ENCODE measurements at places on chromosomes 16 and 17.

DNA sequence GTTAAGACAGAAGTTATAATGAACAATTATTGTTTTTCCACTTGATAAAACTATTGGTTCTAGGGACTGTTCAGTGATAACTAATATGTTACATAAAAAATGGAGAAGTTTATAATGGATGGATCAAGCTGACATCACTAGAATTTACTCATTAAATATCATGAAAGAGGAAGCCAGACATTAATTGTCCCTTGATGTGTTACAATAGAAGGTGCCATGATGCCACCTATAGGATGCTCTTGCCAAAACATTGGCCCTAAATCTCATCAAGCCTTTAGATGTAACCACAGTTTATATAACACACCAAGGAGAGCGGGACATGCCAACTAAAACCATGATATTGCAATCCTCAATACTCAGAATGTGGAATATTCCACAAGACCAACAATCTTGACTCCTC lies 147.9 kb upstream of the MON1B start:
- DNase-seq = no peak

- DNase-seq = no peak
These were observed 33.1 kb upstream of the CRISPLD2 start for GRCh38 chr16:84786605-84787262.

DNA sequence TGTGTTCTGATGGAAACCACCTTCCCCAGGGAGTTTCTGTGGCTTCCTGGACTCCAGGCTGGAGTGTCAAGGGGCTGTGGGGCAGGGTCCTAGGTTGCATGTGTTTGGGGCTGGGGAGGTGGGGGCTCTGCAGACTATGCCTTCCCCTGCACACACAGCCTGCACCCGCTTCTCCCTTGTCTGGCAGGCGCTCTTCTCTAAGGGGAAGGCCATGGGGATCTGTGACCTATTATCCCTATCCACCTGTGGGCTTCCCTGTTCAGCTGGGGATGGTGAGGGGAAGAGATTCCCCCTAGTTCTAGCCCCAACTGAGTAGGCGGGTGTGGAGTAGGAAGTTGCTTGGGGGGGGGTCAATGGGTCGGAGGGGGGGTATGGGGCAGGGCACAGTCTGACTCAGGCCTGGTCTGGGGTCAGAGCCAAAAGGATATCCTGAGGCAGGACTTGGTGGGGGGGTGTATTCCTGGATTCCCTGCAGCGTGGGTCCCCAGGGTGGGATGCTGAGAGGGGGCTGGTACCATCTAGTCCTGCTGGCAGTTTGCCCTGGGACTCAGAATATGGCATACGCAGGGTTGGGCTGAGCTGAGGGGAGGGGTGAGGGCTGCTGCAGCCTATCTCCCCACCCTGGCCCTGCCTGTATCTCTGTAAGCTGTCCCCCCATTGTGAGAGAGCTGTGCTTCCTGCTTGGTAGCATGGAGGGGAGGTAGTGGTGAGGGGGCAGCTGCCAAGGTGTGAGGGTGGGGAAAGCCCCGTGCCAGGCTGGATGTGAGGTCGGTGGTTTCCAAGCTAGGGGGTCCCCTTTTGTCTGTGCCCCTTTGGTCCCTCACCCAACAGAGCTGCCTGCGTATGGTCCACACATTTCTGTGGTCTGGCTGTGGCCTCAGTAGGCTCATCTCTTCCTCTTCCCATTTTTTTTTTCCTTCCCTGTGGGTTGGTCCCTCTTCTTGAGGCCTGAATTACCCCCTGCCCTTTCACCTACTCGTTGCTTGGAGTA lies 14.7 kb downstream of the RARA start:
- no peak for DNase-seq

GRCh38 chr16:24009098-24009497 lies 173.3 kb downstream of the PRKCB start:
- no peak for DNase-seq

DNA sequence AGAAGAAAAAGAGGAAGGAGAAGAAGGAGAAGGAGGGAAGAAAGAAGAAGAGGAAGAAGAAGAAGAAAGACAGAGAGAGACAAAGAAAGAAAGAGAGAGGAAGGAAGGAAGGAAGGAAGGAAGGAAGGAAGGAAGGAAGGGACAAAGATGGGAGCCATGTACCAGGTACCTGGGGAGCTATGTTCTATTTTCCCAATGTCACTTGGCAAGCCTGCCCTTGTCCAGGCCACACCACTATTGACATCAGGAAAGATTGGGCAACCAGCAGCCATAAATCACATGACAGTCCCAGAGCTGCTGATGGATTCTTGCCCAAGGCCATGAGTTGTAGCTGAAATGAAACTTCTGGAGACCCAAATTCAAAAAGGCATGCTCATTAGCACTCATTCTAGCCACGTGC lies 2.7 kb upstream of the CES1 start:
- no peak for DNase-seq

GRCh38 chr17:61400717-61401388 lies 1.2 kb downstream of the TBX2 start:
- DNase-seq = no peak

- DNase-seq = peak; percentile 4
These were observed 3.9 kb downstream of the CNTROB start for GRCh38 chr17:7935859-7936258.

- DNase-seq = no peak
These were observed 232.3 kb downstream of the CEP112 start for GRCh38 chr17:65959630-65960029.

GRCh38 chr16:272633-273546 lies 2.9 kb downstream of the RGS11 start:
- no peak for DNase-seq

DNA sequence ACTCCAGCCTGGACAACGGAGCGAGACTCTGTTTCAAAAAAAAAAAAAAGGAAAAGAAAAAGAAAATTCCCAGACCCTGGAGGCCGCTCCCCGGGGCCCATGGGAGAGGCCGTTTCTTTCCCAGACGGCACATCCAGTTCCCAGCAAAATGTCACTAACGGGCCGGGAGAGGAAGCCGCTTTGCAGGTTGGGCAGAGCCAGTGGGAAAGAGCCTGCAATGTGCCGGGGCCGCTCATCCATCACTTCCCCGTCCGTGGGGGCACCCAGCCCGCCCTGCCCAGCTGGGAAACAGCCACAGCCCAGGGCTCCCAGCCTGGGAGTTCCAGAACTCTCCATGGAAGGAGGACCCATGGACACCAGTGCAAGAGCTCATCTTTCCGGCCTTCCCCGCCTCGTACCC lies 41.8 kb upstream of the PABPN1L start:
- DNase-seq = no peak

- no peak for DNase-seq
These were observed 325.0 kb downstream of the CBLN1 start for GRCh38 chr16:48956620-48957019.

GRCh38 chr16:85350973-85351372 lies 238.7 kb upstream of the CIBAR2 start:
- DNase-seq = peak; percentile 93
